ENCODE measurements at places on chromosomes 6 and 20. TPM values are rescaled to one million over a fixed set of nuclear protein-coding genes. Genes with fewer than 3 reads are reported as not detected.

Gene PRKN
- 2.0 TPM for total RNA-seq

Gene C20orf202
- total RNA-seq = 0.13 TPM

Gene MOXD1
- total RNA-seq = 2.5 TPM

Gene THBS2
- 15.5 TPM for total RNA-seq

Gene NR2E1
- total RNA-seq = not detected

Gene CARMIL1
- 24.0 TPM for total RNA-seq

Gene PKHD1
- 0.09 TPM for total RNA-seq

Gene SMLR1
- not detected for total RNA-seq

Gene SLC18B1
- total RNA-seq = 19.8 TPM

Gene SIRPB1
- 1.0 TPM for total RNA-seq

Gene C6orf141
- 35.9 TPM for total RNA-seq

Gene ABRACL
- 123 TPM for total RNA-seq

Gene TPBG
- 19.0 TPM for total RNA-seq

Gene MLIP
- not detected for total RNA-seq

Gene PTK6
- 0.46 TPM for total RNA-seq

Gene TBC1D22B
- 14.3 TPM for total RNA-seq

Gene L3MBTL1
- total RNA-seq = 19.9 TPM

Gene GUCA1A
- 16.5 TPM for total RNA-seq

Gene UBD
- total RNA-seq = not detected

Gene NAPB
- 11.3 TPM for total RNA-seq

Gene AIG1
- total RNA-seq = 43.3 TPM

Gene ID4
- 14.0 TPM for total RNA-seq

Gene DCDC2
- total RNA-seq = 0.57 TPM

Gene WFDC6
- total RNA-seq = not detected

Gene PLA2G7
- total RNA-seq = 1.7 TPM

Gene NNAT
- total RNA-seq = 43.1 TPM

Gene DOK5
- total RNA-seq = 4.5 TPM

Gene SLC16A10
- total RNA-seq = 9.3 TPM

Gene RAB44
- not detected for total RNA-seq

Gene ZNF341
- total RNA-seq = 6.0 TPM

Gene MMS22L
- 52.8 TPM for total RNA-seq

Gene ZBTB12
- total RNA-seq = 31.0 TPM

Gene XKR7
- 1.5 TPM for total RNA-seq

Gene GINS1
- total RNA-seq = 74.3 TPM

Gene FRK
- 0.15 TPM for total RNA-seq

Gene SH3BGRL2
- 11.7 TPM for total RNA-seq

Gene C6orf120
- total RNA-seq = 22.2 TPM

Gene TPD52L1
- 6.6 TPM for total RNA-seq

Gene ULBP3
- total RNA-seq = 5.8 TPM

Gene AHCY
- total RNA-seq = 473 TPM

Gene POPDC3
- 6.0 TPM for total RNA-seq

Gene OR2J3
- total RNA-seq = not detected

Gene TMEM244
- not detected for total RNA-seq

Gene WFDC12
- not detected for total RNA-seq

Gene CLPSL1
- total RNA-seq = not detected

Gene POU5F1
- 2,134 TPM for total RNA-seq

Gene BMP7
- 17.7 TPM for total RNA-seq

Gene EPPIN
- not detected for total RNA-seq

Data from H9 (cell line).